ENCODE measurements at places on chromosomes 6 and 20.

- DNase-seq, result no peak
These were observed 14.9 kb downstream of the TOMM34 start for GRCh38 chr20:44945261-44945660.

- no peak for DNase-seq
These were observed 317.8 kb downstream of the CDH4 start for GRCh38 chr20:61569825-61570224.

DNA sequence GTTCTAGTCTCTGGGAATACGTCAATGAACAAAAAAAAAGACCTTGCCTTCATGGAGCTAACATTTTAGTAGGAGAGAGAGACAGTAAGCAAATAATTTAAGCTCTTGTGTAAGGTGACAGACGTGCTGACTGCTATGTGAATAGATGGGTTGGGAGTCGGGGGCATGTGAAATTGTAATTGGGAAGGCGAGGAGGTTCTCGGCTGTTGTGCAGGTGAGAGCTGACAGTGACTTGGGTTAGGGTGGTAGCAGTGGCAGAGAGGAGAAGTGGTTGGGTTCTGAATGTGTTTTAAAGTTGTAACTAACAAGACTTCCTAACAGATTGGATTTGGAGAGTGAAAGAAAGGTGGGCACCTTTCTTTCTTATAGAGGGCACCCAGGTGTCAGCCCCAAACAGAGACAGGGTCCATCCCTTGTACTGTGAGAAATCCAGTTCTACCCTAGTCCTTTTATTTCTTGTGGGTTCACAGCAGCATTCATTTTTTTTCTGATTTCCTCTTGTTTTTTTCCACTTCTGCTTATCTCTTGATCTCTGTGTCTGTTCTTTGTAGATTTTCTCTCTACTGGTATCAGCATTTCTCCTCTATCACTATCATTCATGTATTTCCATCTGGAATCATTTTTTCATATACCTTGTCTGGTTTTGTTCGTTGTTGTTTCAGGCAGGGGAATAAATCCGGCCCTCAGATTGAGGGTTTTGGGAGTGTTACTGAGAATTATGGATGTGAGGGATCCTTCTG, 15.4 kb upstream of the MYLK2 start:
- no peak for DNase-seq

- DNase-seq, result no peak
These were observed 9.9 kb downstream of the MOG start for GRCh38 chr6:29666826-29667130.

GRCh38 chr6:88899569-88900316, 63.7 kb downstream of the RNGTT start:
- no peak for DNase-seq

GRCh38 chr6:115863211-115863610, 197.5 kb downstream of the FRK start:
- no peak for DNase-seq

Data from activated CD4-positive, alpha-beta T cell treated with anti-CD3 and anti-CD28 coated beads, Interleukin-2, amount 50 U/mL, for 48 hours (primary cell).